Kidney glomerular epithelial cell (primary cell): ENCODE measurements at places on chromosomes 7 and 10.

GRCh38 chr7:21191321-21192073 is 236.4 kb upstream of the SP4 start:
- DNase-seq = no peak

DNA sequence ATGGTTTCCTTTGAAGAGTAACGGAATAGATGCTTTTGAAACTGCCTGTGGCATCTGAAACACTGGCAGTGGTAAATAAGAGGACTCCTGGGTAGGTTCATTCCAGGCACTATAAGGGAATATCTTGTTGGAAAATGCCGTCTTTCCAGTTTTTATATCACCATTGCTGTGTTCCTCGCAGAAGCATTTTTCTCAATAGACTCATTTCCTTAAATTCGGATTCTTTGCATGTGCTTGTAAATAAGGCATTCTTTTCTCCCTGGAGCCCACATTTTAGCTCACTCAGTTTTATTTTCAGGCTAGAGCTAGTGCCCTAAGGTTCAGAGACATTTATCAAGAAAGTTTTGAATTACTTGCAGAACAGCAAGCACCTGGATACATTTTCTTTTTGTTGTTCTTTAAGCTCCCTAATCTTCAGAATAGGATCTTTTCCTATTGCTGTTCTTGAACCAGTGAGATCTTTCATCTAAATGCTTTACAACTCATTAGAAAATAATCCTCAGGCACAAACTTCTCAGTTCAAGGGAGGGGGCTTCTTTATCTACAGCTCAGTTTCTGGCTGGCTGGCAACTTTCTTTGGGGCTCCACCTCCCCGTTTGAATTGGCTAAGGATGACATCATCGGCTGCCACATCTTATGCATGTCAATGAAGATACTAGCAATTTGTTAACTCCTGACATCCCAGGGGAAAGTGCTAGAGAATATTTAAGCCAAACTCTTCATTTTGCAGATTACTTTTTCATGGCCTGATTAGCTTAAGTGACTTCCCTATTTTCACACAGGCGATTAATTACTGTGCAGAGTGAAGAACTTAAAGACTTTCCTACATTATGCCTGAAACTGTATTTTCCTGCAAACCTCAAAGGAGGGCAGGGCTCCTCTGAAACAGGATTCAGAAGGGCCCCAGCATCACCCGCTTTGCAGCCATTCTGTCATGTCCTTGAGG is 133.7 kb upstream of the RSU1 start:
- peak; percentile 44 for DNase-seq

DNA sequence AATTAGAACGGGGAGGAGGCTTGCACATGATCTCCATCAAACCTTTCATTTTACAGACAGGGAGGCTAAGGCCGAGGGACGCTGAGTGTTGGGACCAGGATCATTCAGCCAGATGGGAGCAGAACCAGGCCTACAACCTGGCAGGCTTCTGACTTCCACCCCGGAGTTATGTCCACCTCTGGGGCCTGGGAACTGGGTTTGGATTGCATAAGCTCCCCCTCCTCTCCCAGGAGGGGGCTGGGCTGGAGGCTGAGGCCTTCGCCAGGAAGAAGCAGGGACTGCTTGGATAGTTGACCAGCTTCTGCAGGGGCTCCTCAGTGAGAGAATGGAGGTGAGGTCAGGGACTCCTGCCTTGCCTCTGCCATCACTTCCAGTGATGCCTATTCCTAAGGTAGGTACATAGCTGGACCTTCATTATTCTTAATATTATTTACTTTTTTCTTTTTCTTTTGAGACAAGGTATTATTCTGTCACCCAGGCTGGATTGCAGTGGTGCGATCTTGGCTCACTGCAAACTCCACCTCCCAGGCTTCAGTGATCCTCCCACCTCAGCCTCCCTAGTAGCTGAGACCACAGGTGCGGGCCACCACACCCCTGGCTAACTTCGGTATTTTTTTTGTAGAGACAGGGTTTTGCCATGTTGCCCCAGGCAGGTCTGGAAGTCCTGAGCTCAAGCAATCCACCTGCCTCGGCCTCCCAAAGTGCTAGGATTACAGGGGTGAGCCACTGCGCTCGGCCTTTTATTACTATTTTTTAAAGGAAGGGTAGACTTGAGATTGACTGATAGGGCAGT is 1.3 kb downstream of the SNX10 start:
- no peak for DNase-seq

- DNase-seq = peak; percentile 86
Observed at GRCh38 chr10:103241262-103242011, 4.2 kb upstream of the RPEL1 start.

- no peak for DNase-seq
Observed at GRCh38 chr10:12490963-12491362, 141.6 kb downstream of the CAMK1D start.

DNA sequence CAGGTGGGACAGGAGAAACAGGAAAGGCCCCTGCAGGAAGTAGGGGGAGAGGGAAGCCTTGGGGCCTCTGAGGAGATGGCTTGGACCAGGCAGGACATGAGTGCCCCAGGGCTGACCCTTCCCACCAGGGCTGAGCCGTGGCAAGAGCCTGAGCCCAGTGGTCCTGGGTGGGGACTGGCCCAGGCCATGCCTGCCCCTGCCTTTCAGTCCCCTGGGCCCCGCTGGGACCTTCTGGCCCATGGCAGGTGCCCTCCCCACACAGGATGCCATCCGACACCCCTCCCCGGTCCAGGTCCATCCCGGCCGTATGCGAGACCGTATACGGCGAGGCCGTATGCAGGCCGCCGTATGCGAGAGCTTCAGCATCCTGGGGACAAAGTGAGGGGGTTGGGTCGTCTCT is 2.0 kb downstream of the GRIFIN start:
- no peak for DNase-seq

DNA sequence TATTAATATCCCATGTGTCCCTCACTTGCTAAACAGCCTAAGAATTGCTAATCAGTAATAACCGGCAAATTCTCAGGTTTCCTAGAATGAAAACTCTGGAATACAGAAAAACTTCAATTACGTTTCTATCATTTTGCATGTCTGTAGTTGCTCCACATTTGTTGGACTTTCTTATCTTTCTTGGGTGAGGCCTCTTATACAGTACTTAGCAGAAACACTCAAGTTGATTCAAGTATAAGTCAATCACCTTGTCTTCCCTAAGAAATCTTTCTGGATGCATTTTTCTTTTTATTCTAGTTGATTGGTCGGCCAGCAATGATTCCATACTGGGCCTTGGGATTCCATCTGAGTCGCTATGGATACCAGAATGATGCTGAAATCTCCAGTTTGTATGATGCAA is 61.4 kb downstream of the MGAM2 start:
- DNase-seq = no peak

DNA sequence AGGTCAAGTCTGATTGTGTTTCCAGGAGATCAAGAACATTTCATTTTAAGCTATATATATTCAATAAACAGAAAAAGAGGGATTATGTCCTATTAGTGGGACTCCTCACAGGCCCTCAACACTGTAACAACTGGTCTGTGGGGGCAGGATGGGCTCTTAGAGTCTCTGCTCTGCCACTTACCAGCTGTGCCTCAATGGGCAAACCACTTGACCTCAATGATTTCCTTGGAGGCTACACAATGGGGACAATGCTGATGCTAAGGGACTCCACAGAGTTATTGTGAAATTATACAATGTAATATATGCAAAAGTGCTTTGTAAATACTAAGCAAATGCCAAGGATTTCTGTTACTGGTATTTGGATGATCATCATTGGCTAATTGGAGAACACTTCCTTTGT is 33.2 kb upstream of the MXI1 start:
- DNase-seq = no peak

- no peak for DNase-seq
Observed at GRCh38 chr10:68756246-68756645, 35.2 kb downstream of the CCAR1 start.

DNA sequence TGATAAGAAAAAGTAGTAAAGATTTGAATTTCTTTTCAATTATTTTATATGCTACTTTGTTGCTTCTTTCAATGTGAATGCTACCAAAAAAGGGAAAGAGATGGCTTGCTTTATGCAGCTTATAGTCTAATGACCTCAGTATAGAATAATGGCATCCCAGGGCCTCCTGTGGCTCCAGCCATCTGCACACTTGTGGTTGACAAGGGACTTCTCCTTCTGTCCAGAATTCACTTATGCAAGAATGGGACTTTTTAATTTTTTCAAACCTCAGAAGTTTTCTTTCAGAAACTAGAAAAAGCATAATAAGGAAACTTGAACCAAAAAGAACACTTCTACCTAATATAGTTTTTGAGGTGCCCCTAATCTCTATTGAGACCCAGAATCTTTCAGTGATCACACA is 310.9 kb downstream of the CTNNA3 start:
- no peak for DNase-seq

DNA sequence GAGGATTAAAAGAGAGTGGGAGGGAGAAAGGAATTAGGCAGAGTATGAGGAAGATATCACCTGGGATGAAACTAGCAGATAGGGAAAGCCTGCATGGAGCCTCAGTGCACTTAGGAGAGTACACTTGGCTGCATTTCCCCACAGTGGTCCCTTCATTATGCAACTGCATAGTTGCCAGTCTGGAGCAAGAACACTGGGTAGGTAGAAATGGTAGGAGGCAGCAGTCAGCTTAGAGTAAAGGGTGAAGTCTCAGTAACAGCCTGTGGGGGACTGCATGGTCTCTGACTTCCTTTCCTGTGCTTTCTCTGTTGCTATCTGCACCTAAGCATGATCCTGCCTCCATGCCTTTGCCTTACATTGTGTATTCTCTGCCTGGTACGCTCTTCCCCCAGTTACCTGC is 14.0 kb upstream of the PCGF5 start:
- no peak for DNase-seq

DNA sequence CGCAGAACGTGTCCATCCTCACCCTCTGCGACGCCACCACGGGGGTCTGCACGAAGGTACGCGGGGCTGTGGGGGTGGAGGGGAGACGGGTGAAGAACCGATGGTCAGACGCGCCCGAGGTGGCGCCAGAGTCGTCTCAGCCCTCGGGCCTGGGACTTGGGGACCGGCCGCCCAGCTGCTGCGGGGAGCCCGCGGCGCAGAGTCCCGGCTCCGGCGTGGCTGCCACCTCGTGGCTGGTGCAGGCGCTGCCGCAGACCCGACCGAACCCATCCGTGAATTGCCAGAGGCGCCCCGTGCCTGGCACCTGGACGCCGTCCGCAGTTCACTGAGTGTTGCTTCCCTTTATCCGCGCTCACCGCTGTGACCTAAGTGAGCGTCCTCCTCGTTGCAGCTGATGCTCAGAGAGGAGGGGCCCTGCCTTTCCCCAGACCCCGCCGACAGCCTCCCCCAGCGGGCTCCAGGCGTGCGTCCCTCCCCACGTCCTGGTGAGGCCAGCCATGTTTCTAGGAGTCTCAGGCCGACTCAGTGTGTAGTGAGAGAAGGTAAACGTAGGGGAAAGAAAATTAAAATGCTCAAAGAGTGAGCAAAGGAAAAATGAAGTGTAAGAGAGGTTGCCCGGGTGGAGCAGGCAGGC is 208.7 kb downstream of the PAXIP1 start:
- no peak for DNase-seq

- no peak for DNase-seq
Observed at GRCh38 chr10:119299531-119299930, 92.2 kb downstream of the GRK5 start.
